T follicular helper cell (primary cell): ENCODE measurements at places on chromosomes 1 and 21.

DNA sequence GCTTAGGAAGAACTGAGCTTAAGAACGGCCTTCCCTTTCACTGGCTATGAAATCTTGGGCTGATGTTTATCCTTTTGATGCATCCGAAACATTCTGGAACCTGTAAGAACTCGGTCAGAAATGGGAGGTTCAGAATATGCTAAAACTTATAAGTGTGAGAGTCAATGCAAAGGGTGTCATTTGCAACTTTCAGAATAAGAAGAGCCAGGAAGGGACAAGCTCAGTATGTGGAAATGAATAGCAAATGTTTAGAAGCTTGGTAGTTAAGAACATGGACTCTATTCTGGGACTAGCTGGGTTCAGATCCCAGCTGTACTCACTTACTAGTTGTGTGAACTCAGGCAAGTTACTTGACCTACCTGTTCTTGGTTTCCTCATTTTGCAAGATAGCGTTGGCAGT is 234.1 kb downstream of the OMA1 start:
- no peak for DNase-seq

DNA sequence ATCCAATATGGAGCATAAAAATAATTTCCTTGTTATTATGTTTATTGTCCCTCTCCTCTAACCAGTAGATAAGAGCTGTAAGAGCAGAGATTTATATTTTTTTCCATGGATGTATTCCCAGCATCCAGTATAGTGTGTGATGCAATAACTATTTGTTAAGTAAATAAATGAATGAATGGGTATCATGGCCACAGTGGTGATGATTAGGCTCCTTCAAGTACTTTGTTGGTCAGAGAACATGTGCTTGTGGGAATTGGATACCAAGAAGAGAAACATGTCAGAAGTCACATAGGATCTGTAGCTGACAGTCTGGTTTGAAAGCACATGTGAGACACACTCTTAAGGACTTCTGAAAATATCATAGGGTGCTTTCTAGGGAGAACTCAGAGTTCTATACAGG is 588.5 kb downstream of the AGBL4 start:
- no peak for DNase-seq

DNA sequence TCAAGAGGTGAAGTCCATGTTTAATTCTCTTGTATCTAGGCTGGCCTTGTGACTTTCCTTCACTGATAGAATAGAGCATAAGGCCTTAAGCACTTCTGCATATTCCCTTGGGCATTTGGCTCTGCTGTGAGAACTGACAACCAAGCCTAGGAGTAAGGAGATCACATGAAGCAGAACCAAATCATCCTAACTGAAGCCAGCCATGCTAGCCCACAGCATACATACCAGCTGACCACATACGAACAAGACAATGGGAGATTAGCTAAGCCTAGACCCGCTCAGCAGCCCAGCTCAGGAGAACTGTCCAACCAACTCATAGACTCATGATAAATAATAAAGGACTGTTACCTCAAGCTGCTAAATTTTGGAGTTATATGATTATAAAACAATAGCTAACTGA is 114.6 kb upstream of the NEK7 start:
- no peak for DNase-seq

DNA sequence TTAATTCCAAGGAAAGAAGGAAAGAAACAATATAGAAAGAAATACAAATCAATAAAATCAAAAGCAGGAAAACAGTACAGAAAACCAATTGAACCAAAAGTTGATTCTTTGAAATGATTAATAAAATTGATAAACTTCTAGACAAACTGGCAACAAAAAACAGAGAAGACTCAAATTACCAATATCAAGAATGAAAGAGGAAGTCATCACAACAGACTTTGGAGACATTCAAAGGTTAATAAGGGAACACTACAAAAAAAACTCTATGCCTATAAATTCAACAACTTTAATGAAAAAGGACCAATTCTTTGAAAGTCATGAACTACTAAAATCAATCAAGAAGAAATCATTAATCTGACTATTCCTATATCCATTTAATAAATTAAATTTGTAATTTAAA is 329.3 kb upstream of the NR5A2 start:
- DNase-seq, result no peak

- DNase-seq, result no peak
These were observed 126.6 kb upstream of the CACNA1E start for GRCh38 chr1:181356505-181357340.
